ENCODE measurements at places on chromosomes 11 and 22.

GRCh38 chr11:119361941-119362725 is 15.6 kb upstream of the MFRP start:
- no peak for DNase-seq

GRCh38 chr22:27686534-27686933 is 115.0 kb downstream of the MN1 start:
- DNase-seq, result no peak

DNA sequence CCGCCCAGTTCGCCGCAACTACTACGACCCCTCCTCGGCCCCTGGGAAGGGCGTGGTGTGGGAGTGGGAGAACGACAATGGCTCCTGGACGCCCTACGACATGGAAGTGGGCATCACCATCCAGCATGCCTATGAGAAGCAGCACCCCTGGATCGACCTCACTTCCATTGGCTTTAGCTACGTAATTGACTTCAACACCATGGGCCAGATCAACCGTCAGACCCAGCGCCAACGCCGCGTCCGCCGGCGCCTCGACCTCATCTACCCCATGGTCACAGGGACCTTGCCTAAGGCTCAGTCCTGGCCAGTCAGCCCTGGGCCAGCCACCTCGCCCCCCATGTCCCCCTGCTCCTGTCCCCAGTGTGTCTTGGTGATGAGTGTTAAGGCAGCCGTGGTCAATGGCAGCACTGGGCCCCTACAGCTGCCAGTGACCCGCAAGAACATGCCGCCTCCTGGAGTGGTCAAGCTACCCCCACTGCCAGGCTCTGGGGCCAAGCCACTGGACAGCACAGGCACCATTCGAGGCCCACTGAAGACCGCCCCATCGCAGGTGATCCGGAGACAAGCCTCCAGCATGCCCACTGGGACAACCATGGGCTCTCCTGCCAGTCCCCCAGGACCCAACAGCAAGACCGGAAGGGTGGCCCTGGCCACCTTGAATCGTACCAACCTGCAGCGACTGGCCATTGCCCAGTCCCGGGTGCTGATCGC is 10.0 kb downstream of the DTX4 start:
- no peak for DNase-seq

DNA sequence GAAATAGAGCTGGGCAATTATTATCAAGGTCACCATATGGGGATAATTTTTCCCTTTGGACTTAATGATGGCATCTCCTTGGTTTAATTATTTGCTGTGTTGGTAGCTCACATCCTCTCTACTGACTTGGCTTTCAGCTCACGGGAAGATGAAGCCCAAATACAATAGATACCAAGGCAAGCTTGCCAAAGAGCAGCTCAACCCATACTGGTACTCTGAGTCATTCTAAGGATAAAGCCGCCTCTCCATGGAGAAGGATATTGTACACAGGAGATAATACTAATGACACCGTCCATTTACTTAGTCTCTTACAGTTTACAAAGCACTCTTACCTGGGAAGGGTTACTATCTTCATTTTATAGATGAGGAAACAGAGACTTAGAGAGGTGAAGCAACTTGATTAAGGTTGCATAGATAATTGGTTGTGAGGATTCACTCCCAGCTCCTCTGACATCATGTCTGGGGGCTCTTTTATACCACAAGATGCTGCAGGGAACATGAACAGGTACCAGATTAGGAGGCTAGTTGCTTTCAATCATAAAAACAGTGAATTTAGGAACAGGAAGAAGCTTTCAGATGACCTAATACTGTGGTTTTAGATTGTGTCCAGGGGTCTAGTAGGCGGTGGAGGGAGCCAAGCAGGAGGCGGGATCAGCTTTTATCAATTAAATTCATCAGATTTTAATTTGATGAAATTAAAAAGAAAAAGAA is 48.3 kb upstream of the PICALM start:
- no peak for DNase-seq

DNA sequence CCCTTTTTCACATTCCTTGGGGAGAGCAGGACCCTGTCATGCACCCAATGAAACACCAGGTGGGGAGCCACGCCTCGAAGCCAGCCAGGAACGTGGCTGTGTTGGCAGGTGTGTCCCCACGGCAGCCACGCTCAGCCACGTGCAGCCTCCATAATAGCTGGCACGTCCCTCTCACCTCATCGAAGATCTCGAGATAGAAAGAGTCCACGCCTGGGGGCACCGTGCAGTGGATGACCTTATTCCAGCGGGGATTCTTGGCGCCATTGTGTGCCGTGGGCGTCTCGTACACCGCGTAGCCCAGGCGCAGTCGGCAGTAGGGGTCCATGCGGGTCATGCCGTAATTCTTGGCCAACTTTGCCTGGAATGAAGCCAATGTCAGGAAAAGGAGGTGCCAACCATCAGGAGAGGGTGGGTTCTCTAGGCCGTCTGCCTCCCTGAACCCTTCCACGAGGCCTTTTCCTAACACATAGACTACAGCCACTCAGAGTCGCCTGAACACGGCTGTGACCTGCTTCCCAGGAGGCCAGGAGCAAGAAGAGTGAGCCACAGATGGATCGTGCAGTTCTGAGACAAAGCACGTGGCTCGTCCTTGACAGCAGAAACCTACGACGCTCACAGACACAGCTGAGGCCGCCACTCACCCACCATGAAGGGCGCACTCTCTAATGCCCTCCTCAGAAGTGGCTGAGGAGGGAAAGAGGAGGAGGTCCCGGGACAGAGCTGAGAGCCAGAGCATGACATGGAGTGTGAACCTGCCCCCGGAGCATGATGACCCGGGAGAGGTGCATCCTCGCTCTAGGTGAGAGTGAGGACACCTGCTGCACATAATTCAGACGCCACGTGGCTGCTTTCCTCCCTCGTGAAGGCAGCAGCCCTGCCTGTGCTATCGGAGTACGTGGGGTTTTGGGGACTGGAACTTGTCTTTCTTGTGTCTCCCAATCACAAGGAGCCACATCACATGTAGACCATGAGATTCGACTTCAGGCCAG is 19.1 kb downstream of the TOLLIP start:
- no peak for DNase-seq

- DNase-seq, result no peak
Observed at GRCh38 chr11:58330861-58331260, 28.0 kb downstream of the OR5B17 start.

GRCh38 chr22:44392446-44392921 is 79.7 kb upstream of the SHISAL1 start:
- DNase-seq, result no peak

DNA sequence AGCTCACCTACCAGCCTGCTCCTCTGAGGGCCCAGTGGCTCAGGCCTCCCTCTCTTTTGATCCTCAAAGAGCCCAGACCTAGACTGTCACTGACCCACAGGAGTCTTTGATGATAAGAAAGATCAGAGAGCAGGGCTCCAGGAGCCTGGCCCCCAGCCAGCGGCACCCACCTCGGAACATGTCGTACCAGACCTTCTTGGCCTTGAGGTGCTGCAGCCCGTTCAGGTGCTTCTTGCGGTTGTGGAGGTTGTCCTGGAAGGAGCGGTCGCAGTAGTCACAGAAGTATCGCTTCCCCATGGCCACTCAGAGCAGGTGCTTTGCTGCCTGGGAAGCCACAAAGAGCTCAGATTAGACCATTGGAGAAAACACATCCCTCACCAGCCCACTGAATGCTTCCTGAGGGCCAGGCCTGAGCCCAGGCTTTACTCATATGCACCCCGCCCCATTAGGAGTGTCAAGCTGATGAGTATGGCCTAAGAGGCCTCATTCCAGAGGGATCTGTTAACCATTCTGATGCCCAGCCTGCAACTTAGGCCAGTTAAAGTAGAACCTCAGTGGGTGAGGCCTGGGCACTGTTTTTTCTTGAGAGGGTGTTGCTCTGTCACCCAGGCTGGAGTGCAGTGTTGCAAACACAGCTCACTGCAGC is 18.4 kb downstream of the ZMAT5 start:
- DNase-seq, result no peak

- no peak for DNase-seq
Observed at GRCh38 chr11:67606093-67606491, 644 bp upstream of the NDUFV1 start.

DNA sequence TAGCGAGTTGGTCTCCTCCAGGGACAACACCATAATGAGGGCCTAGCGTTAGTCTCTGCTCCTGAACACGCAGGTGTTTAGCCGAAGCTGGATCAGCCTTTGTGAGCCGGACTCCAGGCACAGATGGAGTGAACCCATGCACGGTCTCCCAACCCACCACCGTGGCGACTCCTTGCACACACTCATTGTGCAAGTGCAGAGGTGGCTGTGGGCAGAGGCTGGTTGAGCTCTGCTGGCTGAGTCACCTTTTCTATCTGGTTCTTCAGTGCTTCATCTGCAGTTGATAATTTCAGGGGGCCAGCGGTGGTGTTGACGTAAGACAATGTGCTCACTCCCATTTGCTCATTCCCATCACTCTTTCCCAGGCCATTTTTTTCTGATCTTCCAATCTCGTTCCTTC is 72.1 kb upstream of the SLC22A12 start:
- DNase-seq, result no peak

GRCh38 chr11:114366331-114367243 is 33.7 kb downstream of the C11orf71 start:
- no peak for DNase-seq

- no peak for DNase-seq
Observed at GRCh38 chr22:48709453-48709852, 1118.2 kb downstream of the BRD1 start.

GRCh38 chr22:44049486-44050231 is 25.6 kb downstream of the PARVB start:
- DNase-seq, result no peak

DNA sequence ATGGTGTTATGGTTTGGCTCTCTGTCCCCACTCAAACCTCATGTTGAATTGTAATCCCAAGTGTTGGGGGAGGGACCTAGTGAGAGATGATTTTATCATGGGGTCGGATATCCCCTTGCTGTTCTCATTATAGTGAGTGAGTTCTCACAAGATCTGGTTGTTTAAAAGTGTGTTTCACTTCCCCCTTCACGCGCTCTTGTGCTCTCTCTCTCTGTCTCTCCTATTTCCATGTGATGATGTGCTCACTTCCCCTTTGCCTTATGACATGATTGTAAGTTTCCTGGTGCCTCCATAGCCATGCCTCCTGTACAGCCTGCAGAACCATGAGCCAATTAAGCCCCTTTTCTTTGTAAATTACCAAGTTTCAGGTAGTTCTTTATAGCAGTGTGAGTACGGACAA is 765.1 kb downstream of the KCNA4 start:
- DNase-seq, result no peak

DNA sequence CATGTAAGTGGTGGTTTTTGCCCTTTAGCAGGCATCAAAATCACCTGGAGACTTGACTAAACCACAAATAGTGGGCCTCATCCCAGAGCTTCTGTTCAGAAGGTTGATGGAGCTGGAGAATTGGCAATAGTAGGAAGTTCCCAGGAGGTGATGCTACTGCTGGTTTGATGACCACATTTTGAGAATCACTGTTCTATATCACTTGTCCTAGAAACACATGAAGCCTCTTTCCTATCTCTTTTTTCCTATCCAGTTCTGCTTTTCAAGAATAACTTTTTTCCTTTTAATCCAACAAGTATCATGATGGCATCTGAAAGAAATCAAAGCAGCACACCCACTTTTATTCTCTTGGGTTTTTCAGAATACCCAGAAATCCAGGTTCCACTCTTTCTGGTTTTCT is at the start of gene OR5D13:
Gene OR5D13, plus strand, starts transcription at position 301 of the 400 bp plus-strand sequence. Its CDS starts 0 bp downstream, at position 301.
- no peak for DNase-seq

DNA sequence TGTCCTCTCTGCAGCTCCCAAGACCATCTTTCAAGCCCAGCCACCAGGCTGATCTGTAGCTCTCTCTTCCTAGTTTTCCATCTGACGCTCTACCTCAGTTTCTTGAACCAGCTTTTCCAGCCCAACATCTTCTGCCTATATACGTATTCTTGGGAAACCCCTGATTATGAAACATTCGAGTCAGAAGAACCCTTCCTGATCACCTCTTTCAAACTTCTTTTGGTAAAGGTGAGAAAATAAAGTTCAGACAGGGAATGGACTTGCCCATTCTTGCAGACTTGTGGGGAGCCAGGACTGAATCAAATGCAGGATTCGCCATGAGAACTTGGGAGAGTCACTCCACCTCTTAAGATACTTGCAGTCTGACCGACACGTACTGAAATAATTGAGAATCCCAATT is 169.5 kb upstream of the NARS2 start:
- no peak for DNase-seq

- no peak for DNase-seq
Observed at GRCh38 chr11:6319001-6319703, 1.1 kb downstream of the CAVIN3 start.

GRCh38 chr22:30314915-30315314 is 11.8 kb downstream of the TBC1D10A start:
- DNase-seq, result peak; percentile 45

- DNase-seq, result no peak
Observed at GRCh38 chr22:28582806-28583205, 96.8 kb downstream of the TTC28 start.

All from activated CD4-positive, alpha-beta T cell treated with anti-CD3 and anti-CD28 coated beads, Interleukin-2, amount 50 U/mL, for 4 hours (primary cell).